ENCODE measurements at places on chromosomes 4 and X.

GRCh38 chr4:10022346-10023049 lies 1.2 kb upstream of the SLC2A9 start:
- DNase-seq: no peak

DNA sequence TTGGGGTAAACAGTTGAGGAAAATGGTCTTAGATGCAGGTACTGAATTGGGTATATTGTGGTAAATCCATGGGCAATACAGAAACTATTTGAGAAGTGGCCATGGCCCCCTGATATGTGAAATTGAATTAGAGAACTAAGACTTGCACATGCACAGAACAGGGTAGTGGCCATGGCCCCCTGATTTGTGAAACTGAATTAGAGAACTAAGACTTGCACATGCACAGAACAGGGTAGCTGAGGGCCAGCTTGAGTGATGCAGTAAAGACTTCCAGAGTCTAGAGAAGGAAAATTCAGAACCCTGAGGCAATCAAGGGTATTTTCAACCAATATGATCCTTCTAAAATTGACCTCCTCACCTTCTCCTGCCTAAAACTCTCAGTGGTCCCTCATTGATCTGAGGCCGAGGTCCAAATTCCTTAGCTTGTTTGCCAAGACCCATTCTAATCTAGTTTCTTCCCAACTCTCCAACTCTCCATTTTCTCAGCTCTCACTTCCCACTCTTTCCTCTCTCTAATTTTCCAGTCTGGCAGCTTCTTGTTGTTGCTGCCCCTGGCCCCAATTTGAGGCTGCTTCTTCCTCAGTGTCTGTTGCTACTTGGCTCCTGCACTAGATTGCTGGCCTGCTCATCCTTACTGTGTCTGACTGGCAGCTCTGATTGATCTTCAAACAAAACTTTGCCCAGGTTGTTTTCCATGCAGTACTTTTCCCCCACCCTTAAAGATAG lies 72.4 kb downstream of the FRAS1 start:
- DNase-seq: no peak

- DNase-seq: no peak
Observed at GRCh38 chr4:89022426-89023128, 34.4 kb downstream of the FAM13A start.

DNA sequence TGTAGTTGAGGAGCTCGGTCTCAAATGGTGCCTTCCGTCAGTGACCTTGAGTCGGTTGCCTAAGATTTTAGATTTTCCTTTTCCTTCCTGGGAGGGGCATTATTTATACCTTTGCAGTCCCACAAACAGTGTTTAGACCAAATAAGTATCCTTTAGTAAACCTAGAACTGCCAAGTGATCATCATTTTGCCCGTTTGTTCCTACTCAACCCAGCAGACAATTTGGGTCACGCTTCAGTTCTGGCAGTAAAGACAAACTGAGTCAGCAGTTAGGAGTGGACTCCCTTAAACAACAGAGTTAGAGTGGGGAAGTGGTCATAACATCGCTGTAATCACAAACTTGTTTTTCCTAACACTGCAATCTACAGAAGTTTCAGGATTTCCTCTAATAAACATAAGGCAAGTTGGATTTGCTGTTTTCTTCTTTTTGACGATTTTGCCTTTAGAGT lies 777 bp upstream of the WDFY3 start:
- no peak for DNase-seq

GRCh38 chrX:47587906-47588735 lies 5.9 kb downstream of the TIMP1 start:
- no peak for DNase-seq

DNA sequence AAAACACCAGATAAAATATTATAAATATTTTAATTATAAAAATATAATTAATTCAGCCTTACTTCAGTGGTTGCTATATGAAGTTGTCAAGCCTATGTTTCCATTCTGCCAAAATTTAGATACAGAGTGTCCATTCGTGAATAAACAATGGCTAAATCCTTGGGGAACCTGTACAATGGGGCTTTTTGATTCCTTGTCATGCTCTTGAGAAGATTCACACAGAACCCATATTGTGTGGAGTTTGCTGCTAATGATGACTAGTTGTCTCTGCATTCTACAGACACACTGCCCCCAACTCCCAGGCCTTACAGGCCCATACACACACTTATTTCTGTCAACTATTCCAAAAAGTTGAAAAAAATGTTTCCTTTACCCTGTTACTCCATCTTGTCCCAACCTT lies 33.4 kb upstream of the MAGEC2 start:
- DNase-seq: no peak

Measured in stimulated activated CD4-positive, alpha-beta T cell treated with anti-CD3 and anti-CD28 coated beads, TNF-alpha, amount 100 ng/mL, for 4 hours (primary cell).